ENCODE measurements at places on chromosomes 11 and 22. TPM values are rescaled to one million over a fixed set of nuclear protein-coding genes. Genes with fewer than 3 reads are reported as not detected.

DNA sequence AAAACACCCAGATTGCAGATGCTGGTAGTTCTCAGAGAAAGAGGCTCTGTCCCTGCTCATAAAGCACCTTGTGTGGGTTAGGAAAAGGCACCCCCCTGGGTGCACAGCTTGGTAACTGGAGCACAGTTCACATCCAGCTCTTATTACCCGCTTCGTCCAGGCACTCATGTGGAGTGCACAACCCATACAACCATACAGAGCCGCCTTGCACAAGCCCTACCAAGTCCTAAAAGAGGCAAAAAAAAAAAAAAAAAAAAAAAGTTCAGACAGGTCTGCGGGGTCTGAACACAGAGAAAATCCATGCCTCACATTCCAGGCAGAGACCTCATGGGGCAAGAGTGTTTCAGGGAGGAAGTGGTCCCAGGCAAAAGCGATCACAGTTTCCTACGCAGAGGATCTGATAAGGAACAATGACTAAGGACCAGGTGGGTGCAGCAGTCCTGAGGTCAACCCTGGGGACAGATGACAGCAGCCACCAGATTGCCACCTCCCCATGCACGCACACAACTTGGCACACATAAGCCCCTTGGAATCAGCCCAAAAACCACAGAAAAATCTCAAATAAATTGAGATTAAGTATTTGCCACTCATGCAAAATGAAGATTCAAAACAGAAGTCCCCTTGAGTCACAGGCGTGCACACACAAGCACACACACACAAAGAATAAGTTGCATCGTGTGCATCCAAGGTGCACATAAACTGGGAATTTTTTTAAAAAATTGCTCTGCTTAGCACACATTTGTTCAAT is 12.3 kb downstream of the MB start:
- DNase-seq = no peak

GRCh38 chr11:60972182-60973030 is 926 bp downstream of the CD6 start:
- no peak for DNase-seq

Gene OTOG
- total RNA-seq = 0.07 TPM

Gene CEP126
- 2.0 TPM for total RNA-seq

DNA sequence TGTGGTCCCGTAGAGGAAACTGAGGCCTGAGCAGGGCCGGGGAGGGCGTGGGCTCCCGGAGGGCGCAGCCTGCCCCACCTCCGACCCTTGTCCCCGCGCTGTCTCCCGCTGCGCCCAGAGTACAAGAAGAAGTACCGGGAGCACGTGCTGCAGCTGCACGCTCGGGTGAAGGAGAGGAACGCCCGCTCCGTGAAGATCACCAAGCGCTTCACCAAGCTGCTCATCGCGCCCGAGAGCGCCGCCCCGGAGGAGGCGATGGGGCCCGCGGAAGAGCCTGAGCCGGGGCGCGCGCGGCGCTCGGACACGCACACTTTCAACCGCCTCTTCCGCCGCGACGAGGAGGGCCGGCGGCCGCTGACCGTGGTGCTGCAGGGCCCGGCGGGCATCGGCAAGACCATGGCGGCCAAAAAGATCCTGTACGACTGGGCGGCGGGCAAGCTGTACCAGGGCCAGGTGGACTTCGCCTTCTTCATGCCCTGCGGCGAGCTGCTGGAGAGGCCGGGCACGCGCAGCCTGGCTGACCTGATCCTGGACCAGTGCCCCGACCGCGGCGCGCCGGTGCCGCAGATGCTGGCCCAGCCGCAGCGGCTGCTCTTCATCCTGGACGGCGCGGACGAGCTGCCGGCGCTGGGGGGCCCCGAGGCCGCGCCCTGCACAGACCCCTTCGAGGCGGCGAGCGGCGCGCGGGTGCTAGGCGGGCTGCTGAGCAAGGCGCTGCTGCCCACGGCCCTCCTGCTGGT is 1.9 kb downstream of the NLRP6 start:
- no peak for DNase-seq

Gene FGF4
- not detected for total RNA-seq

- DNase-seq = no peak
Measured at GRCh38 chr11:50298182-50298988, 265.7 kb downstream of the OR4C45 start.

DNA sequence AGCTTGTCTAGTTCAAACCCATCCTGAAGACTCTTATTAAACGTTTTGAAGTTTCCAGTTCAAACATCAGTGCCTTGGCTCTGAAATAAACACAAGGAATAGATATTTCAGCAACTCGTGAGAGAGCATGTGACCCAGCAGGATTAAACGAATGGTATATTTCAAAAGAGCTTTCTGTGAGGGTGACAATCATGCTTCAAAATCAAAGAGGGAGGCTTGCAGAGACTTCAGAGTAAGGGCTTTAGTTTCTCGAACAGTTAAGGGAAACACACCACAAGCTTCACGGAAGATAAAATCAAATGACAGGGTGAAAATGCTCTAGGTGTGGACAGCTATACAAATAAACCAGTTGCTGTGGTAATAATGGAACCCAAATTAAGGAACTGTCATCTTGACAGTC is 1.4 kb downstream of the HPS4 start:
- DNase-seq = no peak

Gene OR52E8
- not detected for total RNA-seq

- DNase-seq = no peak
Measured at GRCh38 chr22:44484618-44485017, 13.4 kb downstream of the RTL6 start.

- no peak for DNase-seq
Measured at GRCh38 chr11:69211920-69212797, 56.4 kb downstream of the SMIM38 start.

DNA sequence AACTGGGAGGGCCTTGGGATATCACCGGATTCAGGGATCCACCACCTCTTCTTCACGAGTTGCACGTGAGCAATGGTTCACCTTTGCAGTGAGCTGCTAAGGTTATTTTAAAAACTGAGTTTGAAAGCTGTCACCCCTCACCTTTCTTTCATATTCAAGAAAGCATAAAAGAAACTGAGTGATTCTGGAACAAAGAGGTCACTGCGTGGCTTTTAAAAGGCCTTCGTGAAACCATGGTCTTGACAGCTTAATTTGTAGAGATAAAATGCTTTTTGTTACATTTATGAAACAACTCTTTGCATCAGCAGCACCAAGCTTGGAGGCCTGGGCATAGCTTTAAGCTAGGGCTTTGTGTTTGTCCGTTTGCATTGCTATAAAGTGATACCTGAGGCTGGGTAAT is 101.4 kb upstream of the NECTIN1 start:
- no peak for DNase-seq

Gene ZNF280B
- total RNA-seq = 5.5 TPM

- no peak for DNase-seq
Measured at GRCh38 chr11:1632053-1632714, 2.6 kb downstream of the KRTAP5-5 start.

GRCh38 chr22:50019316-50019715 is 6.8 kb upstream of the IL17REL start:
- no peak for DNase-seq

DNA sequence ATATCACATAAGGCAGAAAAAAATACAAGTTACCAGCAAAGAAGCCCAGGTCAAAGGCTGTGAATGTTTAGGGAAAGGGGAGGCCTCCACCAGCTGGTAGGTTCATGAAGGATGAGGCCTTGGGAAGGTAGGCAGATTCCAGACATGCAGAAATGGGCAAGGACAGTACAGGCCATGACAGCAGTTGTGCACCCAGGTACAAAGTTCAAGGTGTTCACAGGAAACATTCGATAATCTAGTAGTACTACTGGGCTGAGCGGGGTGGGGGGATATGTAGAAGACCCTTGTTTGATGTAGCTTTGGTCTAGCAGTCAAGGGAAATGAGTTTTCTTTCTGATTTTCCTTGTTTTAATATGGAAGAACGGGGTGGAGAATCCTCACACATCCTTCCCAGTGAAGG is 152.8 kb upstream of the RASSF10 start:
- DNase-seq = no peak

DNA sequence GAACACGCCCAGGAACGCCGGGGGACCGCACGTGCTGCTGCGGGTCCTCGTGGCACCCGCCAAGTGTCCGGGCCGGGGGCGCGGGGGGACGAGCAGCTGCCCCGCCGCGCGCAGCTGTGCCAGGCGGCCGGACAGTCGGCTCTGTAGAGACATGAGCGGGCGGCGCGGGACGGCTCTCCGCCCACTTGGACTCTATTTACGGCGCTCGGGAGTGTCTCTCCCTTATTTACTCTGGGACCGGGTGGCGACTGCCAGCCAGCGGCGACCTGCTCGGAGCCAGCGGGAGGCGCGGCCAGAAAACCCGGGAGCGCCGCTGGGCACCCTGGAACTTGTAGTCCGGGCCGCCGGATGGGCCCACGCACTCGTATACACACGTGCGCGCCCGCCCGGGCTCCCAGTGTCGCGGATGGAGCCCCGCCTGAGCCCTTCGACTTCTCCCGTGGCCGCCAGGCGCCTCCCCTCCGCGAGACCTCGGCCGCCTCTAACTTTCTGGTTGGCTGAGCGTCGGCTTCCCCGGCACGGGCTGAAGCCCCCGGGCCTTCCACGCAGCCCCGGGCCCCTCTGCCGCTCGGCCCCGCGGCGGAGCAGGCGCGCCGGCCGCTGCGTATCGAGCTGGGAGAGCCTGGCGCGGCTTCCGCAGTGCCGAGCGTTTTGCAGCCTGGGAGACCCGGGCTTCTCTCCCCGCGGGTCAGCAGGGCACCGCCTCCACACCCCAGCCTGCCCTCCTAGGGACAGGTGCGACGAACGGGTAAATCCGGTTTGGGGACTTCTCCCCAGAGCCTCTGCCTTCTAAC is at the start of gene MACROD1:
MACROD1 (minus strand) TSS at position 272 of the 794 bp plus-strand sequence; CDS start at position 153, 119 bp downstream.
- DNase-seq = peak; percentile 71

Gene FAM227A
- total RNA-seq = 3.9 TPM

DNA sequence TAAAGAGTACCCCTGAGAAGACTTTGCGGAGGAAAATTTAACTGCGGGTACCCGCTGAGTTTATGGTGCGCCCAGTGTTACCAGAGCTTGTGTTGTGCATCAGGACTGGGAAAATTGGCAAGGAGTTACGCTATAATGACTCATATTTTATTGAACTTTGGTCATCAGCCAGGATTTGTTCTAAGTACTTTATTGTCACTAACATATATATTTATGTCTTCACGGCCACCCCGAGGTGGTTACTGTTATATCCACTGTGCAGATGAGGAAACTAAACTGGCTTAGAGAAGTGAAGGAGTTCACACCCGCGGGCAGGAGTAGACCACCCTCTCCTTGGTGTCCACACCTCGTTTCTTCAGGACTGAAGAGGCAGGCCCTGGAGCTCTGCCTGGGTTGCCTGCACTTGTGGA is 667 bp downstream of the ACCS start:
- peak; percentile 31 for DNase-seq

Gene PRR33
- not detected for total RNA-seq

Gene LMNTD2
- total RNA-seq = 9.5 TPM

DNA sequence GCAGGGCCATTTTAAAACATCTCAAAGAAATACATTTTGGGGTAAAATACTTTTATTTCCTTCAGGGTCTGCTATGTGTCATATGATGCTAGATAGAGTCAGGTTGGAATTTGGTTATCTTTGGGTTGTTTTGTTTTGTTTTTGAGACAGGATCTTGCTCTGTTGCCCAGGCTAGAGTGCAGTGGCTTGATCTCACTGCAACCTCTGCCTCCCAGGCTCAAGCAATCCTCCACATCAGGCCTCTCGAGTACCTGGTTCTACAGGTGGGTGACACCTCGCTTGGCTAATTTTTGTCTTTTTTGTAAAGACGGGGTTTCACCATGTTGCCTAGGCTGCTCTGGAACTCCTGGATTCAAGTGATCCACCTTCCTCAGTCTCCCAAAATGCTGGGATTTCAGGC is 17.3 kb downstream of the DENND5A start:
- no peak for DNase-seq

Gene SHANK2
- 16.9 TPM for total RNA-seq

DNA sequence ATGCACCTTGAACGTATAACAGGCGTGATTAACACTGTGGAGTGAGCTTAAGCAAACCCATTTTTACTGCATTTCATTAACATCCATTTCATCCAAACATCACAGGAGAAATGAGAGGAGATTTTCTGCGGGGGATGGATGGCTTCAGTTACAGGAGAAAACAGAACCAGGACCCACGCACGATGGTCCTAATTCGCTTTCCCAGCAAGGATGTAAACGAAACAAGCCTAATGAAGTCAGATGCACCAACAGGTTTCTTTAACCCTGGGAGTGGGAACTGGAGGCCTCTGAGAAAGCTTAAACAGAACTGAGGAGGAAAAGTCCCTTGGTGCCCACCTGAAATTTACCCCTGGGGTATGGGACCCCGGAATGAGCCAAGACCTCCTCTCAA is 2.7 kb downstream of the CADM1 start:
- DNase-seq = no peak

Gene GRAMD1B
- 12.7 TPM for total RNA-seq

DNA sequence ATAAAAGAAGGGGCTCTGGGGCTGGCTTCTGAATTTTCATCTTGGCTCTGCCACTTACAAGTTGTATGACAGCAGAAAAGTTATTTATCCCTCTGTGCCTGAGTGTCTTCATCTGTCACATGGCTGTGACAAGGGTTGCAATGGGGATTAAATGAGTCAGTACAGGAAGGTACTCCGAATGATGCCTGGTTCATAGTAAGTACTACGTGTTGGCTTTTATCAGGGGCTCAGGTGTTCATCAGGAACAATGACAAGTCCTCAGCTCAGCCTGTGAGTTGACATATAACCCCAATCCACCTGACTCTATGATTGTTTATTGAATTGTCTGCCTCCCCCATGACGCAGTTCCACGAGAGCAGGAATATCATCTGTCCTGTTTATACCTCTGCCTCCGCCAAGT is 45.7 kb downstream of the PAMR1 start:
- DNase-seq = no peak

- DNase-seq = no peak
Measured at GRCh38 chr11:36374726-36375125, 78.6 kb downstream of the PRR5L start.

Gene MISFA
- 3.2 TPM for total RNA-seq

Gene ACR
- total RNA-seq = 1.5 TPM

DNA sequence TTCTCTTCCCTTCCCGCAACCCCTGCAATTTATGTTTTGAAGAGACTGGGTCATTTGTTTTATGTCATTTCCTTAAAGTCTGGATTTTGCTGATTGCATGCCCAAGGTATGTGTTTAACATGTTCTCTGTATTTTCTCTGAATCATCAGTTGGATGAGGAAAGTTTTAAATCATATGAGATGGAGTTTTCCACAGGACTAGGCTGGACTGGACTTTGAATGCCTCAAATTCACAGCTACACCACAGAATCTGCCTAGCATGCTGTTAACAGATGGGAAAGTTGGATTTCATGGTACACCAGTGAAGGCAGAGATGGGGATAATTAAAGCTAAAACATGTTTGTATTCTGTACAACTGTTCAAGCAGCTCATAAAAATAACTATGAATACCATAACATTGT is 62.6 kb downstream of the CWC15 start:
- no peak for DNase-seq

DNA sequence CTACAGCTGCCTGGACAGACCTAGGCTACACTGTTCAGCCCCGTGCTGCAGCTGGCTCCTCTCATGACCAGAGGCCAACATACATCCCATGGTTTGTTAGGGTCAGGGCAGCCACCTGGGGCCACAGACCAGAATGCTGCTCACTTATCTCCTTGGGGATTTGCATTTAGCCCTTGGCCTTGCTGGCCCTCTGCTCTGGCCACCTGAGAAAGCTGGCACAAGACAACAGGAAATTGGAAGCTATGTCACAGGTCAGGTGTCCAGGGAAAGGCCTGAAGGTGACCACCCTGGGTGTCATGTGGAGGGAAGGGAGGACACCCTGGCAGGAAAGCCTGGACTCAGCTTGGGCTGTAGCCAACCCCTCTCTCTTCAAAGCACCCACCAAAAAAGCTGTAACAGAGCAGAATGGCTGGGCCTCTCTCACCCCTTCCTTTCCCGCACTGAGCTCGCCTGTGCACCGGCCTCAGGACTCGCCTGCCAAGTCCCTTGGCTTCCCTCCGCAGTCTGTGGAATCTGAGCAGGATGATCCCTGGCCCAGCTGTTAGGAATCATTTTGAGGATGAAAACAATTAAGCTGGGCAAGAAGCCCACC is 86.3 kb downstream of the SNX19 start:
- no peak for DNase-seq
